Forelimb muscle (tissue), 1 donor: ENCODE measurements at places on chromosomes 1 and 21.
A peak's percentile ranks its signal among the peaks of the same experiment; 100 is the strongest.

- no peak for DNase-seq
Measured at GRCh38 chr21:33948951-33949444, 33.4 kb upstream of the ATP5PO start.

GRCh38 chr21:46135782-46136395, 19.5 kb downstream of the FTCD start:
- no peak for DNase-seq

GRCh38 chr1:192604979-192605620, 29.5 kb downstream of the RGS1 start:
- DNase-seq, result no peak

GRCh38 chr1:153100245-153100644, 5.9 kb upstream of the SPRR2E start:
- no peak for DNase-seq

- peak; percentile 60 for DNase-seq
Measured at GRCh38 chr1:35557118-35557610, at the start of gene KIAA0319L. KIAA0319L (minus strand) TSS chr1:35557403; CDS start chr1:35554491, 2,912 bp downstream.

DNA sequence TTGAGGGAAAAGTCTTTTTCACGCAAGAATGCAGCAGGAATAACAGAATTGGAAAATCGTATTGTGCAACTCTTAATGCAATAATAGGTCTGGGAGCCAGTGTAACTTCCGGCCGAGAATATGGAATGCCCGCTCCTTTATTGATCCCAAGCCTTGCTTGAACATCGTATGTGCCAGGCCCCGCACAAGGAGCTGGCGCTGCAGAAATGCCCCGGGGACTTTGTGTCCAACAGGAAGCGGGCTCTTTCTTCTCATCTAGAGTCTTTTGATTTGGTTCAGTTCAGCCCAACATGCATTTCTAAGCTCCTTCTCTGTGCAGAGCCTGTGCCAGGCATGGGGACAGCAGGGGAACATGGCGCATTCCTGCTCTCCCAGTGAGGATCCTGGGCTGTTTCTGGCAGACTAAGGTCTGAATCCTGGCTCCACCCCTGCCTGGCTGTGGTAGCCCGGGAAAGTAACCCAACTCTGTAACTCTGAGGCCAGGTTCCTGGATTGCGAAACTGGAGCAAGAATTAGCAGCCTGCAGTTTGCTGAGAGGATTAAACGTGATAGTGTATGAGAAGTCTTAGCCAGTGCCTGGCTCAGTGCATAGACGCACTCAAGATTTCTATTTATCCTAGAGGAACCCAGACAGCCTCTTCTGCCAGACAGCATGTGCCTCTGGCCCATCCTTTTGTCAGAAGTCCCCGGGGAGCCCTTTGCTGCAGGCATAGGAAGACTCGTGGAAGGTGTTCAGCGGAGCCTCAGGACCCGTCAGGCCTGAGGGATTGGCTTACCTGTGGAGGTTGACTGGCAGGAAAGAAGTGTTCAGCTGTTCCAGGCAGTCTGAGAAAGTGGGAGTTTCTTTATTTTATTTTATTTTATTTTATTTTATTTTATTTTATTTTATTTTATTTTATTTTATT, 987 bp upstream of the CDCP2 start:
- DNase-seq, result peak; percentile 11

- no peak for DNase-seq
Measured at GRCh38 chr1:84996846-84997666, at the start of gene MCOLN2. MCOLN2 (minus strand) TSS chr1:84997113; CDS start chr1:84996872, 241 bp downstream.

DNA sequence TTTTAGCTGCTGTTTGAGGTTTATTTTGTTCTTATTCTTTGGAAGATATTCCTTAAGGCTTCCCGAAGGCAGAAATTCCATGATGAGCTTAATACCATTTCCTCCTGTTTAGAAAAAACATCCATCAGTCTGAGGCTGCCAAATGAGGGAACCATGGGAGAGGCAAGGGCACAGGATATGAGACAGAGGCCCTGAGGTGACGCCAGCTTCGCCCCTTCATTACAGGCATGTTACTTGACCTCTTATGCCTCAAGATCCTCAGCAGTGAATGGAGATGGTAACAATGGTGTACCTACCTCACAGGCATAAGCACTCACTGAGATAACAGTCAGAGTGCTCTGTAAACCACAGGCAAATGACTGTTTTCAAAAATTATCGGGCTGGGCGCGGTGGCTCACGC, 93.6 kb downstream of the RAVER2 start:
- no peak for DNase-seq

DNA sequence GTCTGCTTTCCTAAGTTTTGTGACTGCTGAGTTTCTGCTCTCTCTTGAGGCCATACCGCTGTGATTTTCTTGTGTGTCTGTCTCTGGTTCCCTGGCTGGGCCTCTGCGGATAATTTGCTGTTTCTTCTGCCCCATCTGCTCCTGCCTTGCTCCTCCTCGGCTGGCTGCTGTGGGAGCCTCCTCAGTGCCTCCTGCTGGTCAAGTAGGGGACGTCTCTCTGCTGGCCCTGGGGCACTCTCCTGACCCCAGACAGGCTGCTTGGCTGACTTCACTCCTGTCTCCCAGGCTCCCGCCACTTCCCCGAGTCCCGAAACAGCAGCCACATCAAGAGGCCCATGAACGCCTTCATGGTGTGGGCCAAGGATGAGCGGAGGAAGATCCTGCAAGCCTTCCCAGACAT, 28.5 kb downstream of the ETNK2 start:
- no peak for DNase-seq

DNA sequence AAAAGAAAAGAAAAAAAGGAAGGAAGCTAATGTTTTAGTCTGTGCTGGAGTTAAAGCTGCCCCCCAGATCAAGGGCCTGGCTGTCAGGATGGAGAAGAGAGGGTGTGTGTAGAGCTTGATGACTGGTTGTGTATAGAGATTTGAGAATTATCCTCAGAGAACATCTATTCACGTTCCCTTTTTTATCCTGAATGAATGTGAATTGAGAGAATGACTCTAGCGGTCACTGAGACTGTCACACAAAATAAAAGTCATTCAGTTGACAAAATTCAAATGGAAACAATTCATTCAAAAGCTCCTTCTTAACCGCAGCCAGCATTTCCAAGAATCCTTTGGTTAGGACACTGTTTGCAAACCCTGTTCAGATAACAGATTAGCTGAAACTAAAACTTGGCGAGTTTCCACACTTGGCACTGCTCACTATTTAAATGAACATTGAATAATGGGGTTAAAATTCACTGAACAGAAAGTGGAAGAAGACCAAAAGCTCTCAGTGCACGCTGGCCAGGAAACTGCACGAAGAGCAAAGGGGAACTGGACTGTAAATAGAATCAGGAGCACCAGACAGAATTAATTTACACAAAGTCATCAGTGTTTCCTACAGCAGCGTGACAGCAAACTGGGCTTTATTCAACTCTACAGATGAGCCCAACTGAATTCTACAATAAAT, 13.6 kb upstream of the FAM89A start:
- peak; percentile 52 for DNase-seq

DNA sequence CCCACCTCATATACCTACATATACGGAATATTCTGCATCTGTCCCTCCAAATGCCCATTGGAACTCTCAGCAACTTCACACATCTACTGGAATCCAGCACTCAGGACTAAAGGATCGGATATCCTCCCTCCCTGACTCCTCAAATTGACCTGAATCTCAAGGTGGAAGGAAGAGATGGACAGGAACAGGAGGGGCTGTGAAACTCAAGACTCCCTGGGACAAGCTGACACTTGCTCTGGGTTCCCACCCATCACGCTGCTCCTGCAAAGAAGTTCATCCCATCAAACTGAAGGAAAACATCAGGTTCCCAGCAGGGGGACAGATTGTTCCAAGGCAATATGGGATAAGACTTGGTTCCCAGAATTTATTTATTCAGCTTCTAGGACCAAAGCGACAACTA, 30.3 kb upstream of the TIAM1 start:
- no peak for DNase-seq

GRCh38 chr1:193321242-193321840, 134.9 kb upstream of the B3GALT2 start:
- no peak for DNase-seq

GRCh38 chr21:41196993-41197392, 29.0 kb downstream of the BACE2 start:
- no peak for DNase-seq

DNA sequence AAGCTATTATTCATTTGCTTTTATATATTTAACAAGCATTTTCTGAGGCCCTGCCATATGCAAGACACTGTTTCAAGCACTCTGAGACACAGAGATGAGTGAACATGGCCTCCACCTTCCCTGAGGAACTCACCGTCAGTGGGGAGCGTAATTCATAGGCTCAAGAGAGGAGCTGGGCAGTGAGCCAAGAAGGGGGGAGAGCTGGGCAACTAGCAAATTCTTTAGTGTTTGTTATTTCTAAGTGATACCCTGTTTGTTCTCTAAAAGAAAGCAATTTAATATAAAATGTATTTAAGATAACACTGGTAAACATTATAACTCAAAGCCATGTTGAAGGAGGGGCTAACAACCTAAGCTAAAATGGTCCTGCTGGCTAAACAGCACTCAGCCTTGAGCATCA, 119.2 kb upstream of the NGF start:
- DNase-seq, result no peak

GRCh38 chr1:53655931-53656746, 82.8 kb downstream of the GLIS1 start:
- no peak for DNase-seq

DNA sequence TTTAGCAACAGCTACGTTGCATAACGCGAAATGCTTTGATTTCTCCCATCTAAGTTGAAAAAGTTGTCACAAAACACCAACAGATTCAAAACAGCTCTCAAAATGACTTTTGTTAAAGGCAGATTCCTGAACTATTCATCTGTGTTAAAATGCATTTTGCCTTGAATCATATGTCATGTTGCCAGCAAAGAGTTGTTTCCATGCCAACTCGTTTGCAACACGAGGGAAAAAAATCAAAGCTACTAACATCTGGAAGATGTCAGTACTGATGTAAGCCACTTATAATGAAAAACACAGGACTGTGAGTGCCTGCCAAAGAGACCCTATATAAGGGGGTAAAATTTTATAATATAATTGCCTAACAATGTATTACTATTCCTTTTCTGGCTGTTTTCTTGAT, 182.7 kb upstream of the PTBP2 start:
- peak; percentile 96 for DNase-seq

DNA sequence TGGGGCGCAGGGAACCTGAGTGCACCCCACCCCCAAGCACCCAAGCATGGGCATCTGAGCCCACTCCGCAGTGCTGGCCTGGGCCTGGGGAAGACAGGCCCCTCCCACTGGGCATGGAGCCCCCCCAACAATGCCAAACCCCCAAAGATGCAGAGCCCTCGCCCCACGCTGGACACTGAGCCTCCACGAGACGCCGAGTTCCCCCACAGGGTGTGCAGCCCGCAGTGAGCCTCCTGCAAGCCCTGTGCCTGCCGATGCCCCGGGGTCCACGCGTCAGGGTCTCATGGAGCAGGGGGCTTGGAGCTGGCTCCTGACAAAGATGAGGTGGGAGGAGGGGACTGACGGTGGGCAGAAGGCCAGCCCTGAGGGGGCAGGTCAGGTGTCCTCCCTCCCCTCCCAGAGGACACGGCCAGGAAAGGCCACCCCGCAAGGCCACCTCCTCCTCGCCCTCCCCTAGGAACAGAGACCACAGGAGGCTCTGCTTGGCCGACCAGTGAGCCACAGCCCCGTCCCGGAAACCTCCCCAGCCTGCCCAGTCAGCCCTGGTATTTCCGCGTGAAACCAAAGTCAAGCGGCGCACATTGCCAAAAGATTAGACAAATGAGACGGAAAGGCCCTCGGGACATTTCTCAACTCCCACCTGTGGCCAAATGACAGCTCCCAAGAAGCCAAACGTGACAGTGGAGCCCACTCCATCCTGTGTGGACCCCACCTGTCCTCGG, 33.4 kb downstream of the MEGF6 start:
- DNase-seq, result no peak

- no peak for DNase-seq
Measured at GRCh38 chr1:247415423-247416361, at the start of gene NLRP3. NLRP3 (plus strand) TSS chr1:247416173; CDS start chr1:247418801, 2,628 bp downstream.

DNA sequence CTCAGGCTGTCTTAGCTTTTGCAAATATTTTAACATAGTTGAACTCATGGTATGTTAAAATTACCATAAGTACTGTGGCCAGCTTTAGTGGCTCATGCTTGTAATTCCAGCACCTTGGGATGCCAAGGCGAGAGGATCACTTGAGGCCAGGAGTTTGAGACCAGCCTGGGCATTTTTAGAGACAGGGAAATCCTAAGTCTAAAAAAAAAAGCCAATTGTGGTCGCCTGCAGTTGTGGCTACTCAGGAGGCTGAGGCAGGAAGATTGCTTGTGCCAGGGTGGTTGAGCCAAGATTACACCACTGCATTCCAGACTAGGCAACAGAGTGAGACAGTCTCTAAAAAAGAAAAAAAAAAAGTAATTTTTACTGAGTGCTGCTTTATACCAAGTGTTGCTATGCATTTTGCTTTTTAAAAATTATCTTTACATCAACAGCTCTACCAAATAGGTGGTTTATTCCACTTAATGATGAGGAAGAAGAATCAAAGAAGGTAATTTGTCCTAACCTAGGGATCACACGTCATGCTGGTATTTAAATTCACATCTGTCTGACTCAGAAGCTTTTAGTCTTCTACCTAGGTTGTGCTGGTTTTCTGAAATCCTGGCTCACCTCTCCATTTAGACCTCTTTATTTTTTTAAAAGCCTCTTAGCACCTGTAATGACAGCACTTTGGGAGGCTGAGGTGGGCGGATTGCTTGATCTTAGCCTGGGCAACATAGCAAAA, 16.8 kb downstream of the PPP1R12B start:
- no peak for DNase-seq

- DNase-seq, result no peak
Measured at GRCh38 chr1:12085643-12086260, 22.6 kb downstream of the TNFRSF8 start.

- DNase-seq, result no peak
Measured at GRCh38 chr21:33561373-33561772, 18.5 kb downstream of the SON start.

GRCh38 chr1:149997585-149998262, 12.8 kb downstream of the OTUD7B start:
- no peak for DNase-seq

GRCh38 chr1:171871848-171872247, 30.6 kb downstream of the DNM3 start:
- no peak for DNase-seq

DNA sequence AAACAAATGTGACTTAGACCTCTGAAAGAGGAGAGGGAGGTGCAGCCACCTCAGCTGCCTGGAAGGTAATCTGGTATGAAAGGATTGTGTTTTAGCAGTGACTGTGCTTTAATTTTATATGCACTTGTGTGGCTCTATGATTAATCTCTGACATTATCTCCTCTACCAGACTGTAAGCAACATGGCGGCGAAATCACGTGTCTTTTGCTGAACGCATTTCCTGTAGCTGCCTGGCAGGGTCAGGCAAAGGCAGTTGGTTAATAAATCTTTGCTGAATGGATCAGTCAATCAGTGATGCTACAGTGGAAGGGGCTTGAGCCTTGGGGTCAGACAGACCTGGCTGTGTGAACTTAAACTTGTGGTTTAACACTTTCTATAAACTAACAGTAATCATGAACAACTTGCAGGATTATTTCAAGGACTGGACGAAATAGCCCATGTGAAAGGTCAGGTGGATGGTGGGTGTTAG, 96.9 kb downstream of the ADSS2 start:
- DNase-seq, result no peak

DNA sequence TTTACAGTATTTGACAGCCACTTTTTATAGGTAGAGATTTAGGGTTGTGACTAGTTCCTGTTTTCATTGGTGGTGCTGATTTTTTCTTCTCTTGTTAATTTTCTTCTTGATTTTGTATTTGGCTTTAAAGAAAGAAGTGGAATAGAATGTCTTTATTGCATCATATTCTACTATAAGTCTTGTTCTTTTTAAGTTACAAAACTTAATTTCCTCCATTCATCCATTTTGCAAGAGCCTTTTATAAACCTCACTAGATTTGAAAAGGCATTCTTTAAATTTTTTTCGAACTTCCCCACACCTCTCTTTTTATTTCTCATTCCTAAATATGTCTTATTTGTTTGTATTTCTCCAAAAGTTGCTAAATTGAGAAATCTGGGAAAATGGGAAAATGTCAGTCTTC, 1368.6 kb upstream of the ADGRL4 start:
- no peak for DNase-seq
